ENCODE measurements at places on chromosomes 3 and 15.

DNA sequence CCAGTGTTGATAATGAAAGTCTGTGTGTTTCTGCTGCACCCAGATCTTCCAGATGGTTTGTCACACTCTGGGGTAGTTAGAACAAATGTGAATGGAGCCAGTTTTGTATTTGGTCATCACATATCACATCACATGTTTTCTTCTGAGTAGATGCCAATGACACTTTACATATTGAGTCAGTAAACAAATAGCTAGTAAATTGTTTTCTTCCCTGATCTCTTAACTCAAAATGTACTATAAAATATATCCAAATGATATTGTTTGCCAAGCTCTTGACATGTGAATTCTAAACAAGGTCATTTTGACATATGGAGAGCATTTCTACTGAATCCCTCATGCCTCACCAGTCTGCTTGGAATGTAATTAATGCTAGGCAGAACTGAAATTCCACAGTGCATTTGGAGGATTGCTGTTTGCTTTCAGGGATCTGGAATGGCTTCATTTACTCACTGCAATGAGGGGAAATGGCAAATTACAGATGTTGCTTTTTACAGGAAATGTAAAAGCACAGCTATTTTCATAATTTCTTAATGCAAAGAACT lies 45.0 kb downstream of the PDHB start:
- peak; percentile 74 for DNase-seq

DNA sequence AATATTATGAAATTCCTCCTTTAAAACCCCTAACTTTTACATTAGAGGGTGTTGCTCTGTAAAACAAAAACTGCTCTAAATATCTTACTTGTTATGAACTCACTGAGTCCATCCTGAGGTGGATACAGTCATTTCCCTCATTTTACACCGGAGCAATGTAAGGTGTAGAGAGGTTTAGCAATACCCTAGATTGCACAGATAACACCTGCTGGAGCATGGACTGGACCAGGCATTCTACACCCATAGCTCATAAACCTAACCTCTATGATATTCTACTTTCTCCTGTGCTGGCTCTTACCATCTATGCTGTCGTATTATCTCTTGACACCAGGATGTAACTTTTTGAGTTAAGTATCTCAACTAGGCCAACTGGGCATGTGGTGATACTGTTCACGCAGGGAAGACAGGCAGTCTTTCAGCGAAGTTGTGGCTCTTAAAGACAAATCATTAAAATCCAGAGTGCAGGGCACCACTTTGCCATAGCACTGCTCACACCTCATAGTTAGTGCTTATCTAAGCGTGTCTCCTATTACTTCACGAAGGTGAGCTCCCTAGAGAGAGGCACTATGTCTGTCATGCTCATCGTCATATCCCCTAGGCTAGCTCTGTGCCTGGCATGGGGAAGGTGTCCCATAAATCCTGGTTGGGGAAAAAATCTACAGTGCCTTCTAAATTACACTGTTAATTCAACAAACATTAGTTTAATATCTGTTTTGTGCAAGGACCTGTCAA lies 100.1 kb upstream of the SLC2A2 start:
- no peak for DNase-seq

DNA sequence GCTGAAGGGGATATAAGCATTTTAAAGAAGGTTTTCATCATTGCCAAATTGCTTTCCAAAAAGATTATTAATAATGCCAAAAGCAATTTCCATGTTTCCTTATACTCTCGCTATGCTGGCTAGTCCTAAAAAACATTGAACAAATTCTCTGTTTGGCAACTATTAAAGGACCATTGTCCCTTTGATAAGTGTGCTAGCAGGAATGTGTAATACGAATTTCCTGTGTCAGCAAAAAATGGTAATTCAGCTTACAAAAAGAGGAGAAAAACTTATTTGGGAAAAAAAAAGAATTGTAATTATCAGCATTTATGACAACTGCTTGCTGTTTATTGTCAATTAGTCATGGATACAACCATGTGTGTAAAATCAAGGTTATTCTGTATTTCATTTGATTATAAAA lies 138.6 kb downstream of the TBL1XR1 start:
- no peak for DNase-seq

DNA sequence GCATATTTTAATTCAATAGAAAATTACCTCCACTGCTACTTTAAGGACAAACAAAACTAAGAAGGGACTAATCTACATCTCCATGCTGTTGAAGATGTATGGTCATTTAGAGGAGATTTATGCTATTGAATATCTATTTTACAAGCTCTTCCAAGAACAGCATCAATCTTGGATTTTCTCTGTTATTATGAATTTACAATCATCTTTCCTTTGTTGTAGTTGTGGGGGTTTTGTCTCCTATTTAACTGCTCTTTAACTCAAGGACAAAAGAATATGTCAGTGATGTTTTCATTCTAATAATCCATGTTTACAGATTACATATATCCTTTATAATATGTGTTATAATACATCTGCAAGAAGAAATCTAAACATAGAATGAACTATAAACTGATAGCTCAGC lies 907.8 kb downstream of the ROBO2 start:
- no peak for DNase-seq

- DNase-seq, result no peak
Observed at GRCh38 chr3:183317271-183317670, 64.2 kb downstream of the B3GNT5 start.

- DNase-seq, result no peak
Observed at GRCh38 chr3:181790561-181790960, 78.8 kb downstream of the SOX2 start.

- DNase-seq, result peak; percentile 68
Observed at GRCh38 chr3:197297476-197298340, 704 bp downstream of the DLG1 start.

DNA sequence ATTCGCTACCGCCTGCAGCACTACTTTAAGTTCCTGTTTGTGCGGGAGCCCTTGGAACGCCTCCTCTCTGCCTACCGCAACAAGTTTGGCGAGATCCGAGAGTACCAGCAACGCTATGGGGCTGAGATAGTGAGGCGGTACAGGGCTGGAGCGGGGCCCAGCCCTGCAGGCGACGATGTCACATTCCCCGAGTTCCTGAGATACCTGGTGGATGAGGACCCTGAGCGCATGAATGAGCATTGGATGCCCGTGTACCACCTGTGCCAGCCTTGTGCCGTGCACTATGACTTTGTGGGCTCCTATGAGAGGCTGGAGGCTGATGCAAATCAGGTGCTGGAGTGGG lies 995 bp downstream of the CHST14 start:
- DNase-seq, result no peak

- DNase-seq, result peak; percentile 79
Observed at GRCh38 chr3:125128861-125129501, 73.2 kb upstream of the HEG1 start.

- no peak for DNase-seq
Observed at GRCh38 chr15:61083788-61084134, 145.3 kb downstream of the RORA start.

- no peak for DNase-seq
Observed at GRCh38 chr15:86894269-86894668, 814.6 kb downstream of the AGBL1 start.

- DNase-seq, result no peak
Observed at GRCh38 chr3:29696311-29696710, 415.4 kb downstream of the RBMS3 start.

- DNase-seq, result no peak
Observed at GRCh38 chr3:74693696-74694393, 79.4 kb upstream of the CNTN3 start.

DNA sequence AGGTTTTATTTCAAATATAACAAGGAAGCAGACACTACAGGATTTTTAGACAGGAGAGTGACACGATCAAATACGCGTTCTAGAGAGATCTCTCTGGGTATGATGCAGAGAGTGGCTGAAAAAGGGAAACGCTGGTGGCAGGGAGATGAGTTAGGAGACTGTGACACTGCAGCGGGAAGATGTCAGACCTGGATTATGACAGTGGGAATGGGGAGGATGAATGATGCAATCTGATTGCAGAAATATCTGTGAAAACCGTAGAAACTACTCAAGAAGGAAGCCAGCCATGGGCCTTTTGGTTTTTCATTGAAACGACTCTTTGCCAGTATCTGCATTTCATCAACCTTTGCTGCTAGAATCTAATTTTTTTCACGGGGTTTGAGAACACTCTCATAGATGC lies 157.9 kb downstream of the FAM43A start:
- no peak for DNase-seq

GRCh38 chr15:60582370-60583036 lies 103.6 kb upstream of the ICE2 start:
- no peak for DNase-seq

DNA sequence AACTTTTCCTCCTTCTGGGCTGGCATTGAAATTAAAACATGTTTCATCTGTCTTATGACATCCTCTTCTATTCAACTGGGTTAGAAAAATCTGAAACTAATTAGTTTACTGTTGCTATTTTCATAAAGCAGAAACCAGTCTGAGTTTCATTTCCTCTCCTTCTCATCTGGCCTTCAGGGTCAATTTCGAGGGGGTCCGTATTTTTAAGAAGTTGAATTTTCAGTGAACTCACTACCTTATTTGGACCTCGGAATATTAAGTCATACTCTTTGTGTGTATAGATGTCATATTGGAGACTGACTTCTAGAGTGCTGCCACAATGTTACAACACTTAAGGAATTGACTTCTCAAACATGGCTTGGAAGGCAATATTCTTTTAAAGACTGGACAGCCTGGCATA lies 485.9 kb downstream of the SQOR start:
- DNase-seq, result no peak

GRCh38 chr15:32718821-32719716 lies 1.3 kb downstream of the GREM1 start:
- DNase-seq, result no peak

DNA sequence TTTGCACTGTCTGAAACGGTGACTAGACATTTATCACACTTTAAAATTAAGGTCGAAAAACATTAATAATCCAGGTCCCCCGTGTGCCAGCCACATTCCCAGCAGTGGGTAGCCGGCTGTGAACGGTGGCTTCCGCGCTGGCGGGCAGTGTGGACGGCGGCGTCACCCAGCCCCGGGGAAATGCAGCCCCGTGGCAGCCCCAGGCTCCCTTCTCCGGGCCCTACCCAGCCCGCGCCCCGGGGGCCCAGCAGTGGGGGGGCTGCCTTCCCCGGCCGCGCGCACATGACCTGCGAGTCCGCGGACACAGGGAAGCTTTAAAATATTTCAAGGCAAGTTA lies 25.3 kb downstream of the GABRA5 start:
- no peak for DNase-seq

DNA sequence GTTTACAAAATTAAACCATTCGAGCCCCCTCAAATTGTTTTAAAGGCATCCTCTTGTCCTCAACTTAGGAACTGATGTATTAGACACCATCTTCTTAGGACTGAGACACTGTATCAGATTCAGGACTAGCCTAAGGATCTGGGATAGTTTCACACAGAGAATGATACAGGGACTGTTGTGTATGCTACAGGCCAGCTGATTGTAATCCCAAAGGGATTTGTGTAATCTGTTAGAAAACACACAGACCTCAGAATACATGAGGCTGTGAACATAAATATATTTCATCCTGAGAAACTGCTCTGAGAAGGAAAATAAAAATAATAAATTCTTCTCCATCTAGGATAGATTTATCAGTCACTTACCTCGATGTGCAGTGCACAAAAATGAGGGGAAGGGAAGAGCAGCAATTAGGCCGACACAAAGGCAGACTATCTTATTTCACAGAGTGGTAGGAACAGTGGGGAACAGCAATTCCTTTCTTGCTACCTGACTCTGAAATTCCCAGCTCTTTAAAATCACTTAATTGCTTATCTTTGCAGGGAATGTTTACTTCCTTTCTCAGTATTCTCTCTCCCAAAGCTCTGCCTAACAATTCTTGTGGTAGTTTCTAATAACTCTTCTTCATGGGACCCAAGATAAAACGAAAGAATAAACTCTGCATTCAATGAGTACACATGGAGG lies 322.5 kb downstream of the MAGI1 start:
- no peak for DNase-seq

GRCh38 chr3:119529883-119530282 lies 29.5 kb downstream of the CD80 start:
- no peak for DNase-seq

- no peak for DNase-seq
Observed at GRCh38 chr15:74571191-74571590, 30.2 kb downstream of the ARID3B start.

DNA sequence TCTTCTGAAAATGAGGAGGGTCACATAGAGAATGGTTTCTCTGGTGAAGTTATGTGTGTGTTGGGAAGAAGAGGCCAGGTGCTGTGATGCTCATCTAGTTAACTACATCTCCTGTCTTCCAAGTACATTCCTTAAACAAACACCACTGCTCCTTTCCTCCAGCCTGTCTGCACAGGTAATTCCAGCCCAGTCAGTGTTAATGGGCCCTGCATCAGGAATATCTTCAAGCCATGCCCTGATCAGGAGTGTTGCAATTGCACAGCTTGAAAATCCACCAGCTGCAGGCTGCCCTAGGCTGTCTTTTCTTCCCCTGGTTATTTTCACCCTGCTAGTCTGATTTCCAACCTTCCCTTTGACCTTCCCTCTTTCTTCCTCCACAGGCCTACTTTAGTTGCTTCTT lies 41.9 kb upstream of the LMOD3 start:
- DNase-seq, result no peak

GRCh38 chr15:63896336-63897115 lies 62.8 kb upstream of the HERC1 start:
- peak; percentile 26 for DNase-seq

- peak; percentile 58 for DNase-seq
Observed at GRCh38 chr3:171829841-171830517, 13.2 kb upstream of the TMEM212 start.

GRCh38 chr15:68227643-68228142 lies 1.8 kb downstream of the CLN6 start:
- DNase-seq, result no peak

- no peak for DNase-seq
Observed at GRCh38 chr3:47296562-47297302, 14.0 kb downstream of the KLHL18 start.

DNA sequence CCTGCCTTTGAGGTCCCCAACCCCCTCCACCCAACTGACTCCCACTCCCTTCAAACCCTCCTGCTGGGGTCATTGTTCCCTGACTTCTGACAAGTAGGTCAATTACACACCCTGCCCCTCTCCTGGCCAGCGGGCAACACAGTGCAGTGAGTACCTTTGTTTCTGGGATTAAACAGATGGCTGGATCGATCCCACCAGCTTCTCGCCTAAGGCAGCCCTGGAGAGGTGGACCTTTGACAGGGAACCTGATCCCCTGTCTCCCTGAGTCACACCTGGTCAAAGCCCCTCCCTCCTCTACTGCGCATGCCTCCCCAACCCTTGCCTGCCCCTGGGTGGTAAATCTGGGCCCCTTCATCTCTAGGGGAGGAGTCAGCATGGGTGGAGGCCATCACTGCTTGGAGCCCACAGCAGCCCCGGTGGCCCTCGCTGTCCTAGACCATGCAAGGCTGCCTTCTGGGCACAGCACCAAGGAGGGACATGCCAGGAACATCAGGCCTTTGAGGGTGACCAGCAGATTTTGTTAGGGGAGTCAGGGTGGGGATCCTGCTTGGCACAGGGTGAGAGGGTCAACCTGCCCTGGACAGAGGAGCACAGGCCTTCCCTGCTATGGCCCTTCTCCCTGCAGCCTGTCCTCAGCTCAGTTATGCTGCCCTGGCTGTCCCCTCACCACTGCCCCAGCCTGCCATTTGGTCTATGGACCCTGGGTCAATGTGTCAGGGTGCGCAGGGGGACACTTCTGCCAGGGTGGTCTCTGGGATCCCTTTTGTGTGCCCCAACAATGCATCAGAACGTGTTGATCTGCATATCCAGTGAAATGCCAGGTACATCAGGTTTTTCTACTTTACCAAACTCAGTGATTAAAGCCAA lies 9.8 kb upstream of the PRR23E start:
- no peak for DNase-seq

- DNase-seq, result peak; percentile 26
Observed at GRCh38 chr3:63967675-63968611, 55.4 kb downstream of the PSMD6 start.

Data from fibroblast of the conjunctiva (primary cell).